ENCODE measurements at places on chromosomes 4 and X.

DNA sequence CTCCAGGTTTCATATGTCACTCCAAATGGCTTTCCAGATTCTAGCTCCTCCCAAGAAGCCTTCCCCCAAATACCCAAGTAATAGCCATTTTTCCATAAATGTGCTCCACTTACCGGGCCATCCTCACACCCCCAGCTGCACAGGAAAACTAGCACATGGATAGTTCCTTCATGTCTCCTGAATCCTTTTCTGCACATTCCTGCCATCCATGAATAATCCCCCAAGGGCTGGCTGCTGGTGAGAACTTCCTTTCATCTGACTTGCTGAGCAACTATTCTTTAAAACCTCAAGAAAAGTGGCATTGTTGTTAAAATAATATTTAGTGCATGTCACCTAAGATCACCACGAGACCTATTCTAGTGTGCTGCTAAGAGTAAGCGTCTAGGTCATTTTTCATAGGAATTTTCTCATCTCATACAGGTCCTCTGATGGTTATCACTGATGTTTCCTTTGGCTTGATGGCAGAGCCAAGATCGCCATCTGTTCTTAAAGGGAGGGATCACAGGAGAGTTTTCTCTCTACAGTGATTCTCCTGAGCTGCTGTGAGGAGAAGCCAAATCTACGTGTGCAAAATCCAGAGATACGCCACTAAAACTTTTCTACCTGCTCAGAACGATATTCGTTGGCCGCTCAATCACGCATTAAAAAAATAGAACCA lies 71.3 kb downstream of the MAP3K15 start:
- no peak for DNase-seq

- no peak for DNase-seq
Measured at GRCh38 chrX:72305286-72306084, at the start of gene CITED1. CITED1 (minus strand) TSS chrX:72305914; CDS start chrX:72302869, 3,045 bp downstream.

- DNase-seq = no peak
Measured at GRCh38 chr4:3031357-3032082, 42.8 kb downstream of the HTT-AS start.

DNA sequence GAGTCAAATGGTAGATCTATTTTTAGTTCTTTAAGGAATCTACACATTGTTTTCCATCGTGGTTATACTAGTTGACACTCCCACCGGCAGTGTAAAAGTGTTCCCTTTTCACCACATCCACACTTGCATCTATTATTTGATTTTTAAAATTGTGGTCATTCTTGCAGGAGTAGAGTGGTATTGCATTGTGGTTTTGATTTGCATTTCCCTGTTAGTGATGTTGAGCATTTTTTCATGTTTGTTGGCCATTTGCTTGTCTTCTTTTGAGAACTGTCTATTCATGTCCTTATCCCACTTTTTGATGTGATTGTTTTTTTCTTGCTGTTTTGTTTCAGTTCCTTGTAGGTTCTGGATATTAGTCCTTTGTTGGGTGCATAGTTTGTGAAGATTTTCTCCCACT lies 70.0 kb downstream of the TAB3 start:
- no peak for DNase-seq

DNA sequence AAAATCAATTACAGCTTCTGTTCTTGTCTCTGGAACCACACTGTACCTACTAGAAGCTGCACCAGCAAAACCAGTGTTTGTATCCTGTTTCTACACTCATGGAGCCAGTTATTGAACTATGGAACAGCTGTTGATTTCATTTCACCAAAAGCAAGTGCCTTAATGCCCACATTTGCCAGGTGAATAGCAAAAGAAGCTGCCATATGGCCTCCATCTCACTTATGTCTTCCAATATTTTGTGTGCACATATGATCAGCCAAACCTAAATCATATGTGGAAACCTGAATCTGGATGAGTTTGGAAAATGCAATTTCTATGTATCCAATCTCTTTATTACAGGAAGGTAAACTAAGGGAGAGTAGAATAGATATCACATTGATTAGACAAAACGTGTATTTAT lies 415.8 kb upstream of the GRID2 start:
- no peak for DNase-seq

DNA sequence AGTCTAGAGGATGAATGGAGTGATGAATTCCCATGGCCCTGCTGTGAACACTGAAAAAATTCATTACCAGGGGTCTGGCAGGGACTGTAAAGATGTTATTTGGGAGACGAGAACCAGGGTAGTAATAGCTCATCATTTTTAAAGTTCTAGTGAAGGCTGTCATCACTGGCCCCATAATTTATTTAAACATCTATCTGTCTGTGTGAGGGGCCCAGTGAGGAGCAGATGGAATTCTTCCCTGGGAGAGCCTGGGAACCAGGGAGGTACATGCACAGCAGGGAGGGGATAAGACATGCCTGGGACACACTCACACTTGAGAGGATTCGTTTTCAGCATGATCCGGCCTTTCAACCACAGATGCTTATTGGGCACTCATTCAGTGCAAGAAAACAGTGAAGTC lies 162.0 kb downstream of the PDGFRA start:
- no peak for DNase-seq

- DNase-seq = no peak
Measured at GRCh38 chr4:56164907-56165306, 216.2 kb downstream of the CEP135 start.

DNA sequence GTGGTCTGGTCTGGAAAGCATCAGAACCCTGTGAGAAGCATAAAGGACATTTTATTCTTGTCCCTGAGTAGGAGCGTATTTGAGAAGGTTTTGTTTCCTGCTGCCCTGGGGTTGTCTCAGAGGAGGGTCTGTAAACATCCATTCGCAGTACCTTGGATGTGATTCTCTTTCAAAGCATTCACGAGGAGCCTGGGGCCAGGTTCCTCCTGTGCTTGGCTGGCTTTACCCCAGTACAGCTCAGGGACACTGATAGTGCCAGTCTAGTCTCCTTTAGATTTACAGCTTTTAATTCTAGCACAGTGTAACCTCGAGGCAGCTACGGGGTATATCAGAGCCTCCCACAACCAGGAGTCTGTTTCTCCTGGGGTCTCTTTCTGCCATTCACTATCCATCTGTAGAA lies 2.7 kb downstream of the CLRN2 start:
- no peak for DNase-seq

- no peak for DNase-seq
Measured at GRCh38 chrX:28843817-28844216, 256.6 kb downstream of the IL1RAPL1 start.

- no peak for DNase-seq
Measured at GRCh38 chr4:146333187-146333894, 119.0 kb downstream of the REELD1 start.

DNA sequence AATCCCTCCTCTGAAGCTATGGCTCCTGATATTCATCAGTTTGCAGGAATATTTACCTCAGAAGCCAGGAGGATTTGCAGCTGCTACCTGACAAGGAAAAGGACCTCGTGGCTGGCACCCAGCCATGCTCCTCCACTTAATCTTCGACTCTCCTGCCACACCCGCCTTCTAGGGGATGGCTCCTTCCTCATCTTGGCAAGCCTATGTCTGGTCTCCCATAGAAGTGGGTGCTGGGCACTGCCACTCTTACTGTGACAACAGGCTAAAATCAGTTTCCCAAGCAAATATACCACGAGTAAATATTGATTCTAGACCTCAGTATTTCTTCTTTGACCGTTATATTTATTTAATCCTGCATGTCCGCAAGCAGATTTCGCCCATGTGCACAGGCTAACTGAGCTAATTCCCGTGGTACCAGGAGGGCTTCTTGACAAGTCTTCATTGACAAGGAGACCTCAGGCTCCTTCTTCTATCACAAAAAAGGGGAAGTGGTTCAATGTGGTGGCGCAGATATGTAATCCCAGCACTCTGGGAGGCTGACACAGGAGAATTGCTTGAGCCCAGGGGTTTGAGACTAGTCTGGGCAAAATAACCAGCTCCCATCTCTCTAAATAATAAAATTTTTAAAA lies 52.6 kb upstream of the DCTD start:
- DNase-seq = no peak

- DNase-seq = no peak
Measured at GRCh38 chr4:44162538-44163270, 285.9 kb downstream of the KCTD8 start.

- DNase-seq = no peak
Measured at GRCh38 chr4:118787844-118788380, 48.0 kb downstream of the SEC24D start.

DNA sequence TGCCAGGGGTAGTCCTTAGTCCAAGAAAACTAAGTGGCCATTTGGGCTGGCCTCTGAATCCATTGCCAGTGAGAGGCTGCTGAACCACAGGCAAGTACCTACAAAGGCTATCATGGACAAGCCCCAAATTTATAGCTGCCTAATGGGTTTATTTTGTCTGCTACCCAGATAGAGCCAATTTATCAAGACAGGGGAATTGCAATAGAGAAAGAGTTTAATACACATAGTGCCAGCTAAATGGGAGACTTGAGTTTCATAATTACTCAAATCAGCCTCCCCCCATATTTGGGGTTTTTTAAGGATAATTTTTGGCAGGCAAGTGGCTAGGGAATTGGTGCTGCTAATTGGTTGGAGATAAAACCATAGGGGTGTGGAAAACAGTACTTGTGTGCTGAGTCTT lies 73.1 kb upstream of the BMP2K start:
- no peak for DNase-seq

- no peak for DNase-seq
Measured at GRCh38 chr4:109560687-109561461, 828 bp downstream of the MCUB start.

- DNase-seq = no peak
Measured at GRCh38 chr4:23728971-23729370, 160.9 kb downstream of the PPARGC1A start.

DNA sequence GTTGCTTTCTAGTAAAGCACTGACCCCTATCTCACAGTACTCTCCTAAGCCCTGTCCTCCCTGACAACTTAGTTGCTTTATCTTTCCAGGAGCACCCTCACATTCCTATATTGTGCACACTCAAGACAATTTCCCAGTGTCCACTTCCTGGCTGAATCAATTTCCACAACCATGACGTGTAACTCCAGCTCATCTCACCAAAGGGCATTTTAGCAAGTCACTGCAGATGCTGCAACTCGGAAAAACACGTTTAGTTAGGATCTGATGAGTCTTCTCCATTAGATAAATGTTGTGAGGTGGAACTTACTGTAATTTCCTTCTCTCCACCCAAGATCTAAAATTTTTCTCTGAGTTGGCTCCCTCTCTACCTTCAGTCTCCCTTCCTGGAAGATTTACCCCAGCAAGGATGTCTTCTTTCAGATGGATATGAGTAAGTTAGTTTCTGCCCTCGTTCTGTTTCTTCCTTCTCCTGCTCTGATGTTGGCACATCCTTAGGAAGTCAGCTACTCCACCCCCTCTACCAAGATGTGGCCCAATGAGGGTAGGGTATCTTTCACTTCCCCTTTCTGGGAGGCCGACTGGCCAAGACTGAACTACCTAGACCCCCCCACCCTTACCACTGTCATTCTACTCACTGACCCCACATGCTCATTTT lies 28.8 kb upstream of the IL13RA1 start:
- DNase-seq = no peak

DNA sequence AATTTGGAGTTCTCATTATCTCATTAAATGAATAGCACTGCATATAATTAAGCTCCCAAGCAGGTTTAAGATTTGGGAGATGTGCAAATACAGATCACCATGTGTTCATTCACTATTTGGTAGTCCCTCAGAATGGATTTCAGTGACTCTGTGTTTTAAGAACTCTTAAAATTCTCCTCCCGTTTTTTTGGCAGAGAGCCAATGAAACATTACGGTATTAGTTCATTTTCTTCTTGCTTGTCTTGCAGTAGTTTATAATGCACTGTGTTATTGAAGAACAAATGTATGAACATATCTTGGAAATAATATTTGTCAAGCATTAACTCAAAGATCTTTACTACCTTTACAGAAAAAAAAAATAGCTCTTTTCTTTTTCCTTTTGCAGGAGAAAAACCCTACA lies 32.7 kb downstream of the KLF3 start:
- DNase-seq = no peak

DNA sequence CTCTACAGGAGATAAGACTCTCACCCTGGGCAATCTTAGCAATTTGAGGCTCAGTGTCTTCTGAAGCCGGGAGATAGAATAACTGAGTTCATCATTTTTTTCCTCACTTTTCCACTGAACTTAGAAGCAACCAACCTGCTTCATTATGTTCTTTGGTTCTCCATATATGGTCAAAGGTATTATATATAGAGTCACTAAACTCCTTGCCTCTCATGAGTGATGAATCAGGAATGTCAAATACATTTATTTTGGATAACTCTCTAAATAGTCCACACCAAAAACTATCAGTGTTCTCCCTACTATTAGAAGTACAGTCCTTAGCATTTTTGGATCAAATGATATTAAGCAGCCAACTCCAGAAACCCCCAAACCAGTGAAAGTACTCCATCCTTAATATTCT lies 421.5 kb upstream of the EPHA5 start:
- no peak for DNase-seq

DNA sequence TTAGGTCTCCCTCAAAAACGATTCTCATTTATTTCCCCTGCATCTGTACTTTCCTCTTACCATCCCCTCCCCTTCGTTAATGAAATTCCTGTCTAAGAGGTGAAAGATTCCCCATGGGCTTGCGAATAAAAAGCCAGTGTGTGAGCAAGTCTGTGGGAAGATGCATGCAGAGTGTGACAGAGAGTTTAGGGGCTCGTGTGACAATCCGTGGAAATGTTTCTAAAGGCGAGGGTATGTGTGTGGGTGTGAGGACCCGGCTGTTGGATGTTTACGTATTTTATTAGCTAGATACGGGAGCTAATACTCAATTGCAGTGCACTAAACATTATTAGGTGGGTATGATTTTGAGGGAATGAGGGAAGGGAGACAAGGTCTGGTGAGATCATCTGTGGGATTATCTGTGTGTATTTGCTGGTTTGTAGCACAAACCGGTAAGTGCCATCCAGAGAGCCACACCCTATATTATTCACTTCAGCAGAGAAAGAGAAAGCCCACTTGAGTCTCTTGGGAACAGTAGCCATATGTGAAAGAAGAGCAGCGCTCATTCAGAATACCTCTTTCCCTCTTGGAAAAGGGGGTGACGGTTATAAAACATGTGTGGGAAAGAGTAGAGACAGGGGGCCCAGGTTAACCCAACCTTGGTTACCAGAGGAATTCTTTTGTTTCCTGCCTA lies 893 bp upstream of the HOPX start:
- DNase-seq = no peak

DNA sequence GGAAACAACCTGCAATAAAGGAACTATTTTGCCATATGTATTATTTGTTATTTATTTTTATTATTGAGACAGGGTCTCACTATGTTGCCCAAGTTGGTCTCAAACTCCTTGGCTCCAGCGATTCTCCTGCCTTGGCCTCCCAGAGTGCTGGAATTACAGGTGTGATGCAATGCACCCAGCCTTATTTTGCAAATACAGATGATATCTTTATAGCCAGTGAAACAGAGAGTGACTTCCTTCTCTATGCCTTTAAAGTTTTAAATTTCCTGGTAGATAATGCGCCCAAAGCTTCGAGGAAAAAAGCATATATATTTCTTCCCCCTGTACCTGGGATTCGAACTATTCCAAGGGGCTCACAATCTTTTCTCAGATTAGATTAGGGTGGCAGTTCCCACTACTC lies 601.1 kb upstream of the HTR2C start:
- no peak for DNase-seq
